ENCODE measurements at places on chromosomes 3 and 15.

- DNase-seq, result no peak
Observed at GRCh38 chr3:63753567-63753966, 65.5 kb upstream of the C3orf49 start.

DNA sequence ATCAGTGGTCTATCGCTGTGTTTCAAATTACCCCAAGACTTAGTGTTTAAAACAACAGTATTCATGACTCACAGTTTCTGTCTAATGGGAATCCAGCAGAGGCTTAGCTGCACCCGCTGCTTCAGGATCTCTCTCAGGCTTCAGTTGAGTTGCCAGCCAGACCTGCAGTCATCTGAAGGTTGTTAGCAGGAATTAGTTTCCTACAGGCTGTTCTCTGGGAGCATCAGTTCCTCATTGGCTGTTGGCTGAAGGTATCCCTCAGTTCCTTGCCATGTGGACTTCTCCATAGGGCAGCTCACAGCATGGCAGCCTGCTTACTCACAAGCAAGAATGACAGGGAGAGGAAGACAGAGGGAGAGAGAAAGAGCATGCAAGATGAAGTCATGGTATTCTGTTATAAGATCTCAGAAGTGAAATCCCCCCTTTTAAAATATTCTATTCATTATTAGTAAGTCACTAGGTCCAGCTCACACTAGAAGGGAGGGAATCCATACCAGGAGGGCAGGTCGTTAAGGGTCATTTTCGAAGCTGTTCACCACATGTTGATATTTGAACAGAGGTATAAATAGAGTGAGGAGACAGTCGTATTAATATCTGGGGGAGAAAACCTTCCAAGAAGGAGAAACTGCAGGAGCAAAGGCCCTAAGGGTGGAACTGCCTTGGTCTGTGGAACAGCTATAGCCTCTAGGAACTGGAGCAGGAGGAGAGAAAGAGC is 473.9 kb upstream of the PPP2R3A start:
- no peak for DNase-seq

DNA sequence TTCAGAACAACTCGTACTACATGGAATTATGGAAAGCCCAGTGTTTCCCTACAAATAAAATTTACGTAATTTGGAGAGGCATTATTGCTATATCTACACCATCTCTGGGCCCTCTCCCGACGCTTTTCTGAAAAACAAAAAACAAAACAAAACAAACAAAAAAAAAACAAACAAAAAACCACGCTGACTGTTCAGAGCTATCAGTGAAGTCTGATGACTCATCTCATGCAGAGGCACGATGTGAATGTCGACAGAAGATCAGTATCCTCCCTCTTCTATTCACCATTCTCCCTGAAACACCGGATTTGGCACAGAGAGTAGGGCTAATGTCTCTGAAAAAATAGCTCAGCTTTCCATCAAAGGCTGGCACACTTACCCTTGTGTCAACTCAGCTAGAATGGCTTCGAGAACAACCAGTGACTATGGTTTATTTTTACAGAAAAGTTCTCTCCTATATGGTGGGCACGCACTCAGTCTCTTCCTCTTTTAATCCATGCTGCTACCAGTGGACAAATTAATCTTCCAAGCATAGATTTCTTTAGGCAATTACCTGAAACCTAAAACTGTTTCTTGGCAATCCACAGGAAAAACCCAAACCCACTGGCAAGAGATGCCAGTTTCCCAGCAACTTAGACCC is 1.5 kb downstream of the CRBN start:
- no peak for DNase-seq

- DNase-seq, result no peak
Observed at GRCh38 chr3:186241910-186242821, 119.9 kb downstream of the DGKG start.

- DNase-seq, result no peak
Observed at GRCh38 chr15:33026614-33027013, 167.9 kb downstream of the FMN1 start.

GRCh38 chr3:50274371-50275104 is 4.3 kb upstream of the LSMEM2 start:
- DNase-seq, result peak; percentile 81

GRCh38 chr3:18898911-18899310 is 249.4 kb upstream of the KCNH8 start:
- no peak for DNase-seq

- no peak for DNase-seq
Observed at GRCh38 chr15:53031469-53031868, 241.3 kb upstream of the ONECUT1 start.

DNA sequence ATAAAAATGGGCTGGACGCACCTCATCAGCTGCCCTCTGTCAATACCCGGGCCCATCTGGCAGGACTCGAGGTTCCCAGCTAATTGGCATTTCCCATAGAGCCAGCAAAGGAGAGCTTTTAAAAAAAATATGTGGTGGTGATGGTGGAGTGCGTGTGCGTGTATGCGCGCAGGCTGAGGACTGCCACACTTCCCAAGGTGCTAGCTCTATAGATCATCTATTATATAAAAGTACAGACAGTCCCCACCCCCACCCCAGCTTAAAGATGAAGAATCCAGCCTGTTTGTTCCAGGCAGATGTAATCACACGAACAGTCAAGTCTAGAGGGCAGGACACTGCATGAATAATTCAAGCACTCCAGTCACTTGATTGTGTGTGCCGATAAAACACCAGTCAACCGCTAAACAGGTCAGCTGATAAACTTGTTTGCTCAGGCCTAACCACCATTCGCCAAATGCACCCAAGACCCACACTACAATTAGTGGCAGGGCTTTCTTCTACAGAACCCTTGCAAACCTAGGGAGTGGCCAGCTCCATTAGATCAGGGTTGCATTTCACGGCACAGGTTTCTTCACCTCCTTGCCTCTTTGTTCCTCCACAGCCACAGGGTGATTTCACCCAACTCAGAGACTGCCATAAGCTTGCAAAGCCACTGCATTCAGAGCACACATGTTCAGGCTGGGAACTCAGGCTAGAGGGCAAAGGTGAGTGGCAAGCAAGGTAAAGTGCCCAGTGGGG is 5.8 kb downstream of the TLE3 start:
- no peak for DNase-seq

DNA sequence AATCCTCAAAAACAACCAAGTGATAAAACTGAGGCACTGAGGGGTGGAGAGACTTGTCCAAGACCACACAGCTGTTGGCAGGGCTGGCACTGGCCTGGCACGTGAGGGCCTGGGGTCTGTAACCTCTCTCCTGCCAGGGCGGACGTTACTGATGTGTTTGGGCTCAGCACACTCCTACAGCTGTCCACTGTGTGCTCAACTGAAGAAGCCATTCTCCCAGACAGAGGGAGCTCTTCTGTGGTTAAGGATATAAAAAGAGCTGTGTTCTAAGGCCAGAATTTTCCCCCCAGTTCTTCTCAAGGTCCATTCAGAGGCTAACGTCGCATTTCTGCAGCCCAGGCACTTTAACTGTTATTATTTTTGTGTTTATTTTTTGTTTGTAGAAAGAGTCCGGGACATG is 429.0 kb upstream of the ATP11B start:
- DNase-seq, result no peak

- no peak for DNase-seq
Observed at GRCh38 chr3:16079519-16079918, 95.0 kb upstream of the GALNT15 start.

DNA sequence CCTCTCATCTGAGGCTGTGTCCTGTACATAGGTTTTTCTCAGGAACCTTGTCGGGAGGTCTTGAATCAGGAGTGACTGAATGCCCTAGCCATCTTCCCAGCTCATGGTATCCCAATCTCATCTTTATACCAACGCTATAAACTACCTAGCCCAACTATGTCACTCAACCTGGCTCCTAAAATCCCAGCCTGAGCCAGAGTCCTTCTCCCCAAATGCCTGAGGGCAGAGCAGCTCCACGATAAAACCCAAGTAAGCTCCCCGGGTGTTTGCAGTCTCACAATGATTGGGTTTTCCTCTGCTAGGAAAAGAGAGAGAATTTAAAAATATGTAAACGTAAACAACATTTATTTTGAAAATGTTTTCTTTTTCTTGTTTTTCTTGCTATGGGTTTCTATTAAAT is 14.4 kb downstream of the EIF1B start:
- no peak for DNase-seq

GRCh38 chr15:70067681-70068080 is 30.0 kb downstream of the TLE3 start:
- no peak for DNase-seq

GRCh38 chr3:189909573-189909972 is 211.1 kb downstream of the P3H2 start:
- DNase-seq, result no peak

DNA sequence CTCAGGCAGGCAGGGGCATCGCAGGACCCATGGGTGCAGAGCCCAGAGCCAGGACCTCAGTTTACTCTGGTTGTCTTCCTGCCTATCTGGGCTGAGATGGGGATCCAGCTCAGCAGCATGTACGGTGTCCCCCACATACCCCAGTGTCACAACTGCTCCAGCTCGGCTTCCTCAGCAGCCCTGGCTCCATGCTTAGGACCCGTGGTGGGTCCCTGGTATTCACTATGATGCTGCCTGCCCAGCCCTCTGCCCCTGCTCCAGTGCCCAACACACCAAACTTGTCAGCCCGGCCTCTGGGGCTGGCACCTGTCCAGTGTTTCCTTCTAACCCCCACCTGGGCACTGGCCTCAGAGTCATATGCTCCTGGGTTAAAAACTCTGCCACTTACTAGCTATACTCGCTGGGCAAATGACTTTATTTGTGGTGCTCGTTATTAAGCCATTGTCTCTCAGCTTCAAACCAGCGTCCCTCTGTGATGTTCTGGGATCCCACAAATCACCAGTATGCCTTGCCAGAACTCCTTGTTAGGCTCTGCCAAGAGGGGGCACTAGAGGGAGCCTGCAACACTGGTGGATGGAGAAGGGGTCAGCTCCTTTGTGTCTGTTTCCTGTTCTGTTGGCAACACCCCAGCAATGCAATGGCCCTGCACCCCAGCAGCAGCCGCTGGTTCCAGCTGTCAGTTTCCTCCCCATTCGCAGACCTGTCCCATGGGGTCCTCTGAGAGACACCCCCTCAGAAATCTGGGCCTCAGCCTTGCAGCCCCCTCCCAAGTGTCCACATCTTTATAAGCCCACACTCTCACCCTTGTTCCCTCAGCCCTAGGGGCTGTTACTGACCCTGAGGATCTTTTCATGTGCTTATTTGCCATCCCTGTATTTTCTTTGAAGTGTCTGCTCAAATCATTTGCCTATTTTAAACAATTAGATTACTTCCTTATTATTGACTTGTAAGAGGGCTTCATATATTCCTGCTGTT is 24.1 kb upstream of the MRPS22 start:
- DNase-seq, result no peak

DNA sequence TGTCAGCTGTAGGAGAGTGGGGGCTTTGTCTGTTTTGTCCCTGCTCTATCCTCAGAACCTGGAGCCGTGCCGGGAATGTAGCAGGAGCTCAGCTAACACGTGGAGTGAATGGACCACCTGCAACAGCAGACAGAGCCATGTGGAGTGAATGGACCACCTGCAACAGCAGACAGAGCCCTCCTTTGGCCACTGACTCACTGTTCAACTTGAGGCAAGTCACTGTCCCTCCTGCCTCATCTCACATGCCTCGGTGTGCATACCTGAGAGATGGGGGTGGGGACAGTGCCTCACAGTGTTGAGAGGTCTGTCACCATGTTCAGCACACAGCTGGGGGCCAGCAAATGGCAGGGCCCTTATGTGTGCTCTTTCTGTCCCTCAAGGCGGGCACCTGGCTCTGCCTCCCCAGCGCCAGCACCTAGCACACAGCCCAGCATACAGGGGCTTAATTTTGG is 27.9 kb downstream of the FEM1B start:
- DNase-seq, result no peak

- no peak for DNase-seq
Observed at GRCh38 chr15:40974879-40975278, 21.6 kb downstream of the CHAC1 start.

DNA sequence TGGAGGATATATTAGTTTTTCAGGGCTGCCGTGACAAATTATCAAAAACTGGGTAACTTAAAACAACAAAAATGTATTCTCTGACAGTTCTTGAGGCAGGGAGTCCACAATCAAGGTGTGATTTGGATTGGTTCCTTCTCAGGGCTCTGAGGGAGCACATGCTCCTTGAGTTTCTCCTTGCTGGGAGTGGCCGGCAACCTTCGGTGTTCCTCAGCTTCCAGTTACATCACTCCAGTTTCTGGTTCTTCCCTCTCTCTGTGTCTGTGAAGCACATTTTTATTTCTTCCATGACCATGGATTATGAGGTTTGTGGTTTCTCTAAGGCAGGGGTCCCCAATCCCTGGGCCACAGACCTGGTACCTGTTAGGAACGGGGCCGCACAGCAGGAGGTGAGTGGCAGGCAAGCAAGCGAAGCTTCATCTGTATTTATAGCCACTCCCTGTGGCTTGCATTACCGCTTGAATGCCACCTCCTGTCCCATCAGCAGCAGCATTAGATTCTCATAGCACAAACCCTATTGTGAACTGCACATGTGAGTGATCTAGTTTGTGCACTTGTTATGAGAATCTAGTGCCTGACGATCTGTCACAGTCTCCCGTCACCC is 24.3 kb downstream of the LRRC28 start:
- no peak for DNase-seq

DNA sequence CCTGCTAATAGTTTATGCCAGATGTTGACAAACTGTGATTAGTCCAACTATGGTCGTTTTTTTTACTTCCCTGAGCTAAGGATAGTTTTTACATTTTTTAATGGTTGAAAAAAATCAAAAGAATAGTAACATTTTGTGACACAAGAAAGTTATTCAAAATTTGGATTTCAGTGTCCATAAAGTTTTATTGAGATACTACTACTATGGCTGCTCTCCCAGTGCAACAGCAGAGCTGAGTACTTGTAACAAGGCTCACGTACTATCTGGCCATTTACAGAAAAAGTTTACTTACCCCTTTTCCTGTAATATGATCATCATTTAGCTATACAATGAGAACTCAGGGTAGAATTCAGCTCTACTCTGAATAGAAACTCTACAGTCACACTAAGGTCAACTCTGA is 11.5 kb upstream of the TMEM62 start:
- no peak for DNase-seq

DNA sequence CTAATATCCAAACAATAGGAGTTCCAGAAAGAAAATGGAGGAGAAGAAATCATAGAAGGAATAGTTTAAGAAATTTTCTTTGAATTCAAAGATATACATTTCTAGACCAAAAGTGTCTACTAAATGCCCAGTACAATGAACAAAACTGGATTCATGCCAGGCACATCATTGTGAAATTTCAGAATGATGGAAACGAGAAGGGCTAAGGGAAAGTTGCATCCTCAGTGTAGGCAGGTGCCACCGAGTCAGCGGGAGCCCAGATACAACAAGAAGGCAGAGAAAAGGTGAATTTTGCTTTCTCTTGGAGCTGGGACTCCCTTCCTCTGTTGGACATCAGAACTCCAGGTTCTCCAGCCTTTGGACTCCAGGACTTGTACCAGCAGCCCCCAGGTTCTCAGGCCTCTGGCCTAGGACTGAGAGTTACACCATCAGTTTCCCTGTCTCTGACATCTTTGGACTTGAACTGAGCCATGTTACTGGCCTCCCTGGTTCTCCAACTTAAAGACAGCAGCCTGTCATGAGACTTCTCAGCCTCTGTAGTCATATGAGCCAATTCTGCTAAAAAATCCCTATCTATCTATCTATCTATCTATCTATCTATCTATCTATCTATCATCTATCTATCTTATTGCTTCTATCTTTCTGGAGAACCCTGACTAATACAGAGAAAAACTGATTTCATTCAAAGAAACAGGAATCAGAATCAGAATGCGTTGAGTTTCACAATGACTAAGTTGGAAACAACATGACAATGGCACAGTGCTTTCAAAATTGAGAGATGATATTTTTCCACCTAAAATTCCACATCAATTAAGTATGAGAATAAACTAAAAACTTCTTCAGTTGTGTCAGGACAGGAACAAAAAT is 207.7 kb downstream of the FAM43A start:
- DNase-seq, result no peak
